Mesothelial cell of epicardium (in vitro differentiated cells): ENCODE measurements at places on chromosomes 7 and 10. TPM values are rescaled to one million over a fixed set of nuclear protein-coding genes. Genes with fewer than 3 reads are reported as not detected.

Gene PNLIPRP2
- total RNA-seq: not detected in 3 replicates

Gene HABP2
- total RNA-seq: 0.13 TPM in 1 of 3 replicates, not detected in the others

Gene CALML3
- 0.07 TPM in 1 of 3 replicates, not detected in the others for total RNA-seq

DNA sequence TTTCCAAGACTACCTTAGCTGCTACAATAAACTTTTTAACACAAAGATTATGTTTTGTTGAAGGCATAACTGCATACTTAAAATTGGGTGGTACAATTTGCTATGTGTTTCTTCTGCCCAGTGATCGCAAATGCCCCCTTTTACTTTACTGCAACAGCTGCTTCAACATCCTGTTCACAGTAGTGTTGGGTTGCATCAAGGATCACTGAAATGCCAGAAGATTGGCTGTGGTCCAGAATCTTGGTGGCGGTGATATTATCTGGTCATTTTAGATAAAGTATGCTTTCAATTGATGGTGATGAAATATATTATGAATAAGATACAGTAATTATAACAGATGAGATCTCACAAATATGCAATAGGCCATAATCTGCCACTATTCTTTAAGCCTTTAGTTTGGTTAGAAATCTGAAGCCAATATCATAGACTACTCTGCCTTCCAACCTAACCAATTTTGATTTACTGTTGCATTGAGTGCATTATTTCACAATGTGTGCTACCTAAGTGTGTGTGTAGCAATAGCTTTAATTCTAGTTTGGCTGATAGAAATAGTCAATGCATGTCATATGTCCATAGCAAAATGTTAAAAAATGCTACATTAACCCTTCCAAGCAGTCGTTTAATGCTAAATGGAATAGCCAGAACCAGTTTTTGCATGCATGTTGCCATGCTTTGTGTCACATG lies 29.8 kb upstream of the ING3 start:
- no peak for DNase-seq
- no peak overlapping the region for H3K27ac ChIP-seq
- peaks cover 10% of the 10 kb centered on the region for H3K4me1 ChIP-seq
- H3K4me3 ChIP-seq: no peak overlapping the region

- no peak overlapping the region for H3K4me3 ChIP-seq
- H3K27me3 ChIP-seq: peaks cover 91% of the 10 kb centered on the region
- H3K4me1 ChIP-seq: no peaks in the 10 kb centered on the region
- no peak overlapping the region for H3K27ac ChIP-seq
Observed at GRCh38 chr10:104663076-104663475, 22.0 kb downstream of the SORCS3 start.

Gene COL1A2
- 2,538 to 2,739 TPM (median 2,734 TPM) in 3 replicates for total RNA-seq

Gene GALNT17
- 2.7 to 3.2 TPM (median 2.9 TPM) in 3 replicates for total RNA-seq

- no peaks in the 10 kb centered on the region for H3K27me3 ChIP-seq
- no peaks in the 10 kb centered on the region for H3K36me3 ChIP-seq
- DNase-seq: no peak
- peaks cover 31% of the 10 kb centered on the region for H3K4me1 ChIP-seq
- H3K27ac ChIP-seq: no peak overlapping the region
Observed at GRCh38 chr10:121266370-121266769, 331.9 kb downstream of the FGFR2 start.

DNA sequence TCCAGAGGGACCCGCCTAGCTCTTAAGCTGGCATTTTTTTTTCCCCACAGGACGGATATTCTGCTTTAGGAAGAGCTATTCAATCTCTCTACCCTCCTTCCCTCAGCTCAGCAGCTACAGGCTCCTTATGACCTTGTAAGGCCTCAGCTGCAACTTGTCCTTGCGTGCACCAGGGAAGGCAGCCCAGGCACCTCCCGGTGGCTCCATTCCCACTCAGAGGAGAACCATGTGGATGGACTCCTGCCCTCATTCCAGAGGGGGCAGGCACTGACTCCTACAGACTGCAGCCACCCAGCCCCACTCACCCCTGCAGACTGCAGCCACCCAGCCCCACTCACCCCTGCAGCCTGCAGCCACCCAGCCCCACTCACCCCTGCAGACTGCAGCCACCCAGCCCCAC lies 73.7 kb downstream of the ITIH5 start:
- H3K27me3 ChIP-seq: peaks cover 8% of the 10 kb centered on the region
- H3K27ac ChIP-seq: no peak overlapping the region
- H3K4me1 ChIP-seq: no peaks in the 10 kb centered on the region
- H3K4me3 ChIP-seq: no peak overlapping the region
- no peak for DNase-seq
- H3K36me3 ChIP-seq: no peaks in the 10 kb centered on the region

DNA sequence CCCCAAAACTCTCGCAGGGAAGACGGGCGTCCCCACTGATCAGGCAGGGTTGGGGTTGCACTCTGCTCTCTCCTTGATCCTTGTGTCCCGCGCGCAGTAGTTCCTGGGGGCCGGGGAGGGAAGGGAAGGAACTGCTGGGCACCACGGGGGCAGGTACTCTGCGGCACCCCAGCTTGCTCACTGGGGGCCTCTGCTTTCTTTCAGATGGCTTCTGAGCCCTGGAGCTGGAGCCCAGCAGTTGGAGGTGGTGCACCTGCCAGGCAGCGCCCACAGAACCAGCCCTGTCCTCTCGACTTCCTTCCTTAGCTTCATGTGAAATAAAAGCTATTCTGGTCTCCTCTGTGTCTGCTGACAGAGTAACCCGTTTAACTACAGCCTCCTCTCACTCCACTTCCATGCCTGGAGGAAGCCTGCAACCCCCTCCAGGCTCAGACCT lies 12.2 kb downstream of the PLAC9 start:
- H3K4me3 ChIP-seq: no peak overlapping the region
- H3K27me3 ChIP-seq: no peaks in the 10 kb centered on the region
- peaks cover 18% of the 10 kb centered on the region for H3K36me3 ChIP-seq
- H3K27ac ChIP-seq: peak overlapping the region; percentile 69
- DNase-seq: no peak
- peaks cover 10% of the 10 kb centered on the region for H3K4me1 ChIP-seq

- H3K36me3 ChIP-seq: no peaks in the 10 kb centered on the region
- DNase-seq: no peak
- no peak overlapping the region for H3K4me3 ChIP-seq
- H3K27ac ChIP-seq: no peak overlapping the region
Observed at GRCh38 chr10:77625379-77625778, 12.2 kb downstream of the KCNMA1 start.

DNA sequence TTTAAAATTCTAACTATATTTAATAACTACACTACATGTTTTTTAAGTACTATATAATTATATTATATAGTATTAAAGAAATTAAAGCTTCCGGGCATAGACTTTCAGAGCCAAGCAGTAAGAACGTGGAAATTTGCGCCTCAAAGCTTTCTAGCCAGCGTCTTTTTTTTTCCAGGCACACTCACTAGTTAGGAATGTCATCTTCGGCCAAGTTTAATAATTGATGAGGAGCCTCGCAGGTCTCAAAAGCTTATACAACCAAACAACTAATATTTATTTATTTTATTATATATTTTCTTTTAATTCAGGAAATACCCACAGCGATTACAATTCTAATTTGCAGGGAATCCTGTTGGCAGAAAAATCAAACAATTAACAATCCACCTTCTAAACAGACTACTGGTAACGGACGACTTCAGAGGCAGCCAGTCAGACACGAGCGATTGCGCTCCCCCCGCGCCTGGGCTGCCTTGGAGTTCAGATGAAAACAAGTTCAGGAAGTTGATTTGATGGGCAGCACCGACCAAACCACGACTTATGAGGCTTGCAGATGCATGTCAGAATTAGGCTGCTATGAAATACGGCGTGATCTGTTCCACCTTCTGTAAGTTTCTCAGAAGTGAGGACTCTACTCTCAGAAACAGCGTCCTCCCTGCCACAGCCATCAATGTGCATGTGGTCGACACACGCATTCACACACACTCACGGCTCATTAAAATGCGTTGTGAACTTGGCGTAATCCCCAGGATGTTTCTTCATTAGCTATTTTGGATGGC lies 431.8 kb upstream of the MGMT start:
- no peak for DNase-seq
- no peak overlapping the region for H3K4me3 ChIP-seq

GRCh38 chr10:58063861-58064480 lies 203.7 kb downstream of the IPMK start:
- no peak overlapping the region for H3K27ac ChIP-seq
- no peaks in the 10 kb centered on the region for H3K36me3 ChIP-seq
- H3K27me3 ChIP-seq: peaks cover 2% of the 10 kb centered on the region
- no peak overlapping the region for H3K4me3 ChIP-seq
- H3K4me1 ChIP-seq: peaks cover 21% of the 10 kb centered on the region
- DNase-seq: no peak

Gene FGFR2
- total RNA-seq: 78.0 to 88.3 TPM (median 83.2 TPM) in 3 replicates

Gene ZNF438
- total RNA-seq: 5.3 to 6.6 TPM (median 6.0 TPM) in 3 replicates

GRCh38 chr7:83996879-83997278 lies 197.7 kb downstream of the SEMA3A start:
- peaks cover 7% of the 10 kb centered on the region for H3K4me1 ChIP-seq
- no peak overlapping the region for H3K27ac ChIP-seq
- no peaks in the 10 kb centered on the region for H3K27me3 ChIP-seq
- H3K4me3 ChIP-seq: no peak overlapping the region

DNA sequence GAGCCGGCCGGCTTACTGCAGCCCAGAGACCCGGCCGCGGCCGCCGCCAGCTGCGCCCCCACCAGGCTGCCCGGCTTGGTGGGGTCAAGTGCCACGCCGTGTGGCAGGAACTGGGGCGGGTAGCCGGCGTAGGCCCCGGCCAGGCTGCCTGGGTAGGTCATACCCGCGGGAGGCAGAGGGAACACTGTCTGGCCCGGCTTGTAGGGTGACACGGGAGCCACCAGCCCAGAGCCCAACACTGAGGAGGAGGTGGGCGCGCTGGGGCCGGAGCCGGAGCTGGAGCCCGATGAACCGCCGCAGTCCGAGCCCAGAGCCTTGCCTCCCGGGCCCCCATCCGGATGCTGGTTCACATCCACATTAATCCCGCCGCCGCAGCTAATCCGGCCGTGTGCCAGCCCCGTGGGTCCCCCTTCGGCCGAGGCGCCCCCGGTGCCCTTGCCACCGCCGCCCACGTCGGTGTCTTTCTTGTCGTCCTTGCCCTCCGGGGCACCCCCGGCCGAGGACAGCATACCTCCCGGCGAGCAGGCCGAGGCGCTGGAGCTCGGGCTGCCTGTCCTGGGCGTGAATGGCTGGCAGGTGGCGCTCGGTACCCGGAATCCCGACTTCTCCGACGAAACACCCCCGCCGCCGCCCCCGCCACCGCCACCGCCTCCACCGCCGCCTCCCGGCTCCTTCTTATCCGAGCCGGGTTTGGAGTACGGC lies 2.0 kb downstream of the ZNF503 start:
- peaks cover 4% of the 10 kb centered on the region for H3K27me3 ChIP-seq
- peak overlapping the region; percentile 80 for H3K4me3 ChIP-seq
- no peak overlapping the region for H3K27ac ChIP-seq
- H3K4me1 ChIP-seq: peaks cover 28% of the 10 kb centered on the region
